CD4-positive, alpha-beta T cell treated with Interleukin-15 for 4 hours (primary cell): ENCODE measurements at places on chromosomes 4 and X.

GRCh38 chr4:89277412-89277811 is 30.2 kb downstream of the GPRIN3 start:
- no peak for DNase-seq

GRCh38 chr4:74437866-74438265 is 7.1 kb upstream of the AREG start:
- no peak for DNase-seq

- DNase-seq, result no peak
These were observed 281.0 kb upstream of the MAOA start for GRCh38 chrX:43375136-43375535.

DNA sequence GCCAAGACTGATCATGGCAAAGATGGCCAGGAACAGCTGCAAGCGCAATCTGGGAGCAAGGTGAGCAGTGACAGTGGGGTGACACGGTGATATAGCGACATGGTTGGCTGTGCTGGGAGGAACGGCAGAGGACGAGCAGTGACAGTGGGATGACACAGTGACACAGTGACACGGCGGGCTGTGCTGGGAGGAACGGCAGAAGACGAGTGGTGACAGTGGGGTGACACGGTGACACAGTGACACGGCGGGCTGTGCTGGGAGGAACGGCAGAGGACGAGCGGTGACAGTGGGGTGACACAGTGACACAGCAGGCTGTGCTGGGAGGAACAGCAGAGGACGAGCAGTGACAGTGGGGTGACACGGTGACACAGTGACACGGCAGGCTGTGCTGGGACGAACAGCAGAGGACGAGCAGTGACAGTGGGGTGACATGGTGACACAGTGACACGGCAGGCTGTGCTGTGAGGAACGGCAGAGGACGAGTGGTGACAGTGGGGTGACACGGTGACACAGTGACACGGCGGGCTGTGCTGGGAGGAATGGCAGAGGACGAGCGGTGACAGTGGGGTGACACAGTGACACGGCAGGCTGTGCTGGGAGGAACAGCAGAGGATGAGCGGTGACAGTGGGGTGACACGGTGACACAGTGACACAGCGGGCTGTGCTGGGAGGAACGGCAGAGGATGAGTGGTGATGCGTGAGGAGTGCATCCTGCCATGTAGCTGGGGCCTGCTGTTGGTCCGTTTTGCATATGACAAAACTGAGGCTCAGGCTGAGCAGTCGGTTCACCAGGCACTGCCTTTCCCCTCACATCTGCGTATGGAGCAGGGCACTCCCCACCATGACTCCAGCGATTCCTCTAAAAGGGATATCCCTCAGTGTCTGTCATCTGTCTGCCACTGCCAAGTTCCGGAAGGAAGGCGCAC is 36.0 kb upstream of the MXD4 start:
- no peak for DNase-seq

DNA sequence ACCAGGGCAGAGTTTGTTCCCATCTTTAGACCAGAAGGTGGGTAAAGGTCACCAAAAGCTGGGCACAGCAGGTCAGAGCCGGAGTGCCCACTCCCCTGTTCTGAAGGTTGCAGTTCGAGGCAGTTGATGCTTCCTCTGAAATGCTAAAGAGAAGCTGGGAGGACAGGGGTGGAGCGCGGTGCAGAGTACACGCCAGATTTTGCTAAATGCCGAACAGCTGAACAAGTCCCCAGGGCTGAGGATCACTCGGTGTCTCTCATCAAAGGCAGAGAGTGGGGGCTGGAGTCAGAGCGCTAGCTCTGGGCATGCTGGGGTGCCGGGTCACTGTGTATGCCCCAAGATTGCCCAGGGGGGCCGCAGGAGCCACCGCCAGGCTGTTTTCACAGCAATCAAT is 197.0 kb downstream of the BCOR start:
- no peak for DNase-seq

GRCh38 chr4:177512646-177513045 is 70.4 kb upstream of the AGA start:
- no peak for DNase-seq

DNA sequence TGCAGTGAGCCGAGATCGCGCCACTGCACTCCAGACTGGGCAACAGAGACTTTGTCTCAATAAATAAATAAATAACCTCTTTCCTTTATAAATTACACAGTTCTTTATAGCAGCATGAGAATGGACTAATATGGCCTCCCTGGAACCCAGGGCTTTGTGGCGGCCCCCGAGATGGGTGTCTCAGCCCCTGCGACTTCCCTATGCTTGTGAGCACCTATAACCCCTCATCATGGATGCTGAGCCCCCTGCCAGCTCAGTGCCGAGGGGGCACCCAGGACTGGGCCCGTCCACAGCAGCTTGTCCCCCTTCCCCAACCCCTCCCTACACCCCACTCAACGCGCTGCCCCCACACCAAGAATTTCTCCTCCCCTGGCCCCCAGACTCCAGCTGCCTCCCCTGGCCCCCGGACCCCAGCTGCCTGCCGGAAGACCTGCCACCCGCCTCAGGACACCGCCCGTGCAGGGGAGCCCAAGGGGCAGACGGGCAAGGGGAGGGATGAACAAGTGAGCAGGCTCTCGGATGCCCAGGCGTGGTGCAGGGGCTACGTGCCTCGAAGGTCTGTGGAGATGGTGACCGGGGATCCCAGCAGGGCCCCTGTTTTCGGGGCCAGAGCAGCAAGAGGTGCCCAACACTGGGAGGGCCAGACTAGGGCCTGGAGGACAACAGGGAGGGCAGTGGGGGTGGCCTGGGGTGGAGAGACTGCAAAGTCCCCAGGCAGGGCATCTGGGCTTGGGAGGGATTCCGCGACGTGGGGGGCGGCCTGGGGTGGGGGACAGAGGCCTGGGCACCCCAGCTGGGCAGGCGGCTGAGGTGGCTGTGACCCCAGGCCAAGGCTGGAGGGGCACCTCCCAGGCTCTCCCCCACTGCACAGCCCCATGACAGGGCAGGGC is 74.0 kb downstream of the FAM53A start:
- no peak for DNase-seq

DNA sequence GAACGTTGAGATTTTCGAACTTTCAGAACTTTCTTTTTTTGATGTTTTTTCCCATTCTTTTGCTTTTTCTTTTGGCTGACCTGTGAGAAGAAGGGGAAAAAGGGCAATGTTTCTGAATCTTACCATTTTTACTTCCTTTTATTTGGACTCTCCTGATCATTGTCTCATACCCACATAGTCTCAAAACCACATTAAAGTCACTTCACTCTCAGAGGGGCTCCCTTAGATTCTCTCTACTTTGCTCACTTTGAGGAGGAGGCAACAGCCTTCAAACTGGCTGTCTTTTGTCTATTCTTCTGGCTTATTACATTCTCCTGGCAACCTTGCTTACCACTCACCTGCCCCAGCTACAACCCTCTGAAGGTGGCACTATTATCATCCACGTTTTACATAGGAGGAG is 3.7 kb downstream of the CXCL9 start:
- DNase-seq, result no peak

DNA sequence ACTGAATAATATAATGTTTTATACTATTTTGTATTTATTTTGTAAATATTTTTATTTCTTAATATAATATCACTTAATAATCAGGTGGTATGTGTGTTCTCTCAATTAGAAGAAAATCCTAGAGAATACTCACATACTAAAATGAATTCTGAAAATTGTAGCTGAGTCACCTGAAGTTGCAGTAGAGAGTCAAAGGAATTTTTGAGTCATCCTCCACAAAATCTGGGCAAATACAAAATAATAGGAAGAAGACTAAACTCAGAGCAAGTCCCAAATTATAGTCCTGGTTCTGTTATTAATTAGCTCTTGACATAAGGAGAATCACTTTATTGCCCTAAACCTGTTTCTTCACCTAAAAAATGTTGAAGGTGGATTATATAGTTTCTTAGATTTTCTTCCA is 57.8 kb downstream of the SPATA4 start:
- no peak for DNase-seq

DNA sequence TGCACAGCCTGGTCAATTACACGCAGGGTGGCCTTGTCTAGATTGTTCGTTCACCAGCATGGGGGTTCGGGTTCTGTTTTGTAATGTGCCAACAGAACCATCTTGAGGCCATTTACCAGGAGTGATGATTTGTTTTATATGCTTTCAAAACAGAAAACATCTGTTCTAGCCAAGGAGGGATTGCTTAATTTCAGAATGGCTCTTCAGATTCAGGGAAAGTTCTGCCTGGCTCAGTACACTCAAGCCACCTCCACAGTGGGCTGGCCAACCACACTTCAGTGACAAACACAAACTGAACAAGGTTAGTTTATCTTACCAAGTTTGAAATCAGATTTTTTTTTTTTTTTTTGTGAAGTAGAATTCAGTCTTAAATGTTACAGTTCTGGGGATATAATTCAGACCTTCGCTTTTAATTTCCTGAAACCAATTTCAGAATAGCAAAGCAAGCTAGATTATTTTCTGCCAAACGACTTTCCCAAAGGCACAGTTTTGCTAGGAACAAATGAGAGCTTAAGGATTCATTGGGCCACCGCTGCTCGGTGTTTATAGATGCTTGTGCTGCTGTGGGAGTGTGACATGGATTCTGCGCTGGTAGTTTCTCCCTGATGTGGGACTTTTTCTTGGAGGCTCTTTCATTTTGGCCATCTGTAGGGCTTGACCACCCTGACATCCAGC is 23.4 kb downstream of the SMS start:
- DNase-seq, result no peak

GRCh38 chrX:8868070-8868773 is 67.0 kb upstream of the FAM9A start:
- DNase-seq, result no peak

- DNase-seq, result no peak
These were observed 109.1 kb downstream of the ANAPC4 start for GRCh38 chr4:25486171-25486570.

- DNase-seq, result no peak
These were observed 79.0 kb downstream of the PDGFRA start for GRCh38 chr4:54308110-54308509.

DNA sequence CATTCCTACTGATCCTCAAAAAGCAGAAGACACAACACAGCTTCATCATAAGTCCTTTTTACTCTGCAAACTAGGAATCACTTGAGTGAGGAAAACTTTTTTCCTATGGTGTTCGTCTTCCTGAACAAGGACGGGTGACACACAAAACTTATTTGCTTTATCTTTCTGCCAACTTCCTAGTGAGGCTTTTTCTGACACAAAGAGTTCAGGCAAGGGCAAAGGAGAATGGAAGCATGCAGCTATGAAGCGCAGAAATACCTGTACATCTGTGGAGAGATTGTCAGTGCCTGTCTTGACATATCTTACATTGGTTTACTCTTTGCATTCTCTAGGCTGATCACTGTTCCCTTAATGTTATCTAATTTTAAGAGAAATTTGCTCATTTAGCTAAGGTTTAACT is 548.0 kb upstream of the IGFBP7 start:
- DNase-seq, result no peak

DNA sequence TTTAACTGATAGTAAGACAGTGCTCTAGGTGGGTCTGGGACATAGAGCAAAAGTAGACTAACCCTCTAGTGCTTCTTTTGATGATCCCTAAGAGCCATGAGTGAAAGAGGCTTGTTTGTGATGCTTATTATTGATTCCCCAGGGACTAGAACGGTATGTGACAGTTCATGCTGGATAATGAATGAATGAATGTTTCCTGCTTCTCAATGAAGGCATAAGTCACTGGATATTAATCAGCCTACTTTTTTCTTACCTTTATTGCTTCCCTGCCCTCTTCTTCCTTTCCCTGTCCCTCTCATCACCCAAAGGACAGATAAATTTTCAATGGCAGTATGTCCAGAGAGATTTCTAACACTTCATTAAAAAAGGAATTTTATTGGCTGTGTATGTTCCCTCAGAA is 486.2 kb downstream of the RPA4 start:
- no peak for DNase-seq

DNA sequence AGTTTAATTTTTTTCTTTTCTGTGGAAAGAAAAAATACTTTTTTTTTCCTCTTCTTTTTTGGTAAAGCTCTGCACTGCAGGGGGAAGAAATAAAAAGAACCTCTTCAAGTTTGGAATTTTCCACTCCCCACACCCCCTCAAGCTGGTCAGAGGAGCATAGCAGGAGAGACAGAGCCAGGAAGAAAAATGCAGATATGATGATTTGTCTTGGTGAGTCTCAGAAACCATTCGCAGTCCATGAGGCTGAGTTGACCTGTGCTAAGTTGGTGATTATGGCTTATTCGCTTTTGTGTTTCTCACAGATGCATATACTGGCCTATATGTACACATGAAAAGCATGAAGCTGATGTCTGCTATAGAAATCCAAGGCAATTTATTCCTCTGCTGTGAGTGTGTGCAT is 205.9 kb downstream of the LDB2 start:
- no peak for DNase-seq

DNA sequence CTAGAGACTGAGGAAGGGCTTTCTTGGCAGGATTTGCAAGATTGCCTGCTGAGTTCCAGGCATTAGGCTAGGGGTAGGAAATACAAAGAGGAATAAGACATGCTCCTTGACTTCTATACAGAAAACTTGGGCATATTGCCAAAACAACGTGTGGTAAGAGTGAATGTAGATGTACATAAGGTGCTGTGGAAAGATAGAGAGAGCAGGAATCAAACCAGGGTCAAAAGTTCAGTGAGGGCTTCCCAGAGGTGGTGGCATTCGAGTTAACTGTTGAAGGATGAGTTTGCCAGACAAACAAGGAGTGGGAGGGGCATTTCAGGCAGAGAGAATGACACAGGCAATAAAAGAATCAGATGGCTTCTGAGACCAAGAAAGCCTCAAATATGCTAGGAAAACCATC is 187.9 kb downstream of the KDR start:
- DNase-seq, result no peak

DNA sequence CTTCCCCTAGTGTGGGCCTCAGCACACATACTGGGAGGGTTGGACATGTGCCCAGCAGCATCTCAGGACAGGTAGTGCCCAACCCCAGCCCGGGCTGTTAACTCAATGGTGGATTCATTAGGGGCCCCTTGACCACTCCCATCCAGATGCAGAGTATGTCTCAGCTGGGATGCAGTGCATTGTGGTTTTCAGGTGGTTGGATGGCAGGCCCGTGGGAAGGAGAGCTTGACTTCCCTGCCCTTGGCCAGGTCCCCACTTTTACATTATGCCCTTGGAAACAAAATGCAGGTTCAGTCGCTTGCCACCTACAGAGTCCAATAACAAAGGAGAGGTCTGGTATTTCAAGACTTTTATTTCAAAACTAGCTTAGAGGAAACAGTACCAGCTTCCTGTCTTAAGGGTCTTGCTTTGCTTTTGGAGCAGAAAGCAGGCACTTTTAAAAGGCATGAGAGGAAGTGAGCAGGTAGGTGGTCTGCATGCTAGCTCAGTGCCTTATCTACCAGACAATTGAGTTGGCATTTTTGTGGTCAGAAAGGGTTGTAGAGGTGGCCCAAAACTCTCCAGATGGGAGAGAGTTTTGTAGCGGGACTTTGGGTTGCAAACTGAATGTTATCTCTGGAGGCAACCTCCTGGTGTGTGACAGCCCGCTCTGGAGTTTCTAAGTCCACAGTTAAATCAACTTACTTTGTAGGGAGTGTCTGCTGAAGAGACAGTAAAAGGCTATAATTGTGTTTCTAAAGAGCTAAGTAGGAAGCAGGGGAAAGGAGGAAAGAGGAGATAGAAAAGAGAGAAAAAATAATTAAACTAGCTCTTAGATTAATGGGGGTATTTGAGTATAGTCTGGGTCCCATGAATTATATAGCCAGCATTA is 171.0 kb downstream of the GALNTL6 start:
- DNase-seq, result no peak

- no peak for DNase-seq
These were observed 141.4 kb downstream of the KLHL8 start for GRCh38 chr4:87078987-87079486.
